CD14-positive monocyte (primary cell): ENCODE measurements at places on chromosomes 7 and 10.

DNA sequence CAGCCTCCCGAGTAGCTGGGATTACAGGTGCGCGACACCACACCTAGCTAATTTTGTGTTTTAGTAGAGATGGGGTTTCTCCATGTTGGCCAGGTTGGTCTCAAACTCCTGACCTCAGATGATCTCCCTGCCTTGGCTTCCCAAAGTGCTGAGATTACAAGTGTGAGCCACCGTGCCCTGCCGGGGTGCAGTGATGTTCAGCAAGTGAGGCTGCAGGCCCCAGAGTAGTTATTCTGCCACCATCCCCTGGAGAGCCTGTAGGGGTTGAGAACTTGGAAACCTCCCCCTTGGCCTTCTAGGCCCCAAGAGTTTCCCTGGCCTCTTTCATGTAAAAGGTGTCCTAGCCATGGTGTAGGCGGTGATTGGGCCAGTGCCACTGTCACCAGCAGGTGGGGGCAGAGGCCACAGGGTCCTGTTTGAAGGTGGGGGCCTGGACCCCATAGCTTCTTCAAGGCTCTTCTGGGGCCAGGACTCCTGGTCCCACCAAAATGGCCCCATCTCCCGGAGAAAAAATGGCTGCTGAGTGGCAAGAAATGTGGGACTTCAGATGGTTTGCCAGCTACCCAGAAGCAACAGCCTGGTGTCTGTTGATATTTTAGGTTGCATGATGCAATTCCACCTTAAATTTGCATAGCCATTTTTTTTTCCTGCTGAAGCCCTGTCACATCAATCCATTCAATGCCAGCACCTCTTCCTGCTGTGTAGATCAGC lies 25.5 kb upstream of the INMT start:
- no peak for DNase-seq

GRCh38 chr7:16801579-16801978 lies 3.2 kb downstream of the AGR2 start:
- no peak for DNase-seq

DNA sequence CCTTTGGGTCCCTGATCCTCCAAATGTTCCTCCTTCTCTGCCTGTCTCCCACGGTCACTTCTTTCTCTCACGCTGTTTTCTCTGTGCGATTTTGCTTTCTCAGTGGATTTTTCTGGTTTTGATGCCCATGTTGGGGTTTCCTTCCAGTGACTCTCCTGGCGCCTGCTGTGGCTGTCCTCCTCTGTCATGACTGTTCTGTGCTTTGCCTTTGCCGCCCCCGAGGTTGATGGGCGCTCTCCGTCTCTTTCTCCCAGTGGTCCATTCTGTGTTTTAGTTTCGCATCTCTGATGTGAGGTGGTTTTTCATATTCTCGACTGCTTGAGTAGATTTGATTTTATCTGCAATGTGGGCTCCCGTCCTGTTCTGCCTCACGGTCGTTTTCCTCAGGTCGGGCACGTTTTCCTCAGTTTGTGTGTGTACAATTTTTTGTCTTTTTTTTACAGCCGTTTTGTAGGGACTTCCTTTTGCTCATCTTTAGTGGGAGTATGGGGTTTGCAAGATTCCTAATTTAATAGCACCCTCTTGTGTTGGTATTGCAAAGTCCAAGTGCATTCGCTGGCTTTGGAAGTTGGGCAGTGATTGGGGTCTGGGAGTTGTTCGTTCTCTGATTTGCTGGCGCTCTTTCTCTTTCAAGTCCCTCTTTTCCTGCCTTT lies 100.0 kb downstream of the INPP5A start:
- DNase-seq, result peak; percentile 57

- DNase-seq, result no peak
Measured at GRCh38 chr10:62093863-62094291, 174.8 kb downstream of the RTKN2 start.

DNA sequence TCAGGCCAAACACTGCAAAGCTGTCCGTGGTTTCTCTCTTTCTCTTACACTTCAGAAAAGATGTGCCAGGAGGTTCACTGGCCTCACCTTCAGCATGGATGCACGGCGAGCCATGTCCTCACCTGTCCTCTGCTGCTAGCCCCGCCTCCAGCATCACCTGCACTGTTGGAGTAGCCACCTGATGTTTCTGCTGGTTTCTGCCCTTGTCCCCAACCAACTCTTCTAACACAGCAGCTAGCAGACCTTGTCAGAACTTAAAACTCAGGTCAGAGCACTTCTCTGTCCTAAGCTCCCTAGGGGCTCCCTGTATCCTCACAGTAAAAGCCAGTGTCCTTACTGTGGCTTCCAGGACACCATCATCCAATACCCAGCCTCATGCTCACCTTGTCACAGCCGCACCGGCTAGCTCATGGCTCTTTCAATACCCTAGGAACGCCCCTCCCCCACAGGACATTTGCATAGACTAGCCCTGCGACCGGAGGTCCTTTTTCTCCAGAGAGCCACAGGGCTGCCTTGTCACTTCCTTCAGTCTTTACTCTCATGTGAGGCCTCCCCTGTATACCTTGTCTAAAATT lies 15.2 kb downstream of the PALD1 start:
- DNase-seq, result no peak

DNA sequence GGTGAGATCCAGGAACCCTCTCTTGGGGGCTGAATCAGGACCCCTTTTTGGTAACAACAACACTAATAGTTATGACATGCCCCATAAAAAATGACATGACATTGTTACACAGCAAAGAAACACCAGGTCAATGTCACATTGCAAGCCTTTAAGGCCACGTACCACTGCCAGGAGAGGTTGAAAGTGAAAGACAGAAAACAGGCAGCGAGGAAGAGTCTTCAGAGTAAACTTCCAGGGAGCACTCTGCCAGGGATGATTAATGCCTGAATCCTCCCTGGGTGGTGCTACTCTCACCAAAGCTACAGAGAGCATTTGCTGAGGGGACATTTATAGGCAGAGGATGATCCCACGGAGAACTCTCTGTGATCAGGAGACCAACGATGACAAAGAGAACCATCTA lies 551.6 kb downstream of the CALN1 start:
- no peak for DNase-seq

DNA sequence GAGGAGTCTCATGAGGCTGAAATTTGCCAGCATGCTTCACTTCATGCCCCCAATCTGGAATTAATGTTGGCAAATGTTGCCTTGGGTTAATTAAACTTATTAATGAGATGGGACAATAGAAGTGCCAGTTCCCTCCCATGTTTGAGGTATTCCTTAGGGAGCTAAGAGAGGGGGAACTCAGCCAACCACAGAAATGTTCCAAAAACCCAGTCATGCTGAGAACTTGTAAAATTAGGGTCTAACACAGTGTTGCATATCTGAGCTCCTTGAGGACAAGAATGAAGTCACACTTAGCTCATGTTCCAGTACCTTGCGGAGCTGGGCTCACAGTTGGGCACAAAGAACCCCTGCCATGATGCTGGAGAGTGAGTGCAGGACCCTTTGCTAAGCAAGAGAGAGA lies 89.4 kb downstream of the OAT start:
- no peak for DNase-seq

- DNase-seq, result no peak
Measured at GRCh38 chr7:132440151-132440550, 136.1 kb downstream of the PLXNA4 start.

- no peak for DNase-seq
Measured at GRCh38 chr7:134060874-134061273, 66.3 kb upstream of the LRGUK start.

- DNase-seq, result no peak
Measured at GRCh38 chr10:124344266-124344590, 74.5 kb downstream of the OAT start.

DNA sequence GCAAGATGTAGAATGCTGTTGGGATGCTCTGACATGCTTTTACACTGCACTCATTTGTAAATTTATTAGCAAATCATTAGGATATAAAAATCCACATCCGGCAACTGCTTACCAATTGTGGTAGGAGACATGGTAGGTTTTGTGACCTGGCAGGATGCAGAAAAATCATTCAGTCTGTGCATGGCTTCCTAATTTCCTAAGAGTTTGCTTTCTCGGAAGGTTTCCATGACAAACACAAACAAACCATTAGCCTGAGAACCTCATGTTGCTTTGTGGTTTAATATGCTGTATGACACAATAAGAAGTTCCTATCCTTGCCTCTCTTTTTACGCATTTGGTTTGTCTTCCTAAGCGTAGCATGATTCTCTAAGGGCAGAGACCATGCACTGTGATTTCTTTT lies 14.7 kb upstream of the LMBR1 start:
- DNase-seq, result no peak

DNA sequence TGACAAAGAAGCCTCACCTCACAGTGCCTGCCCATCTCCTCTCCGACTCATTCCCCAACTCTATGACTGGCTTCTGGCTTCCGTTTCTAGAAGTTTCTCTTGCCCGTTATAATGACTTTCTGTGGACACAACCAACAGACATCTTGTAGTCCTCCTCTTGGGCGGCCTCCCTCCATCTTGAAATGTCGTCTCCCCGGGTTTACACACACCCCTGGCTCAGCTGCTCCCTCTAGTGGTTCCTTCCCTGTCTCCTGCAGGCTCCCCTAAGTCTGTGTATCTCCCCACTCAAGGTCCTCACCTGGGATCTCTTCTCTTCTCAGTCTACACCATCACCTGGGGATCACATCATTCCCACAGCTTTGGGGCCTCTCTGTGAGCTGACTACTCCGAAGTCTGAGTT lies 123.4 kb upstream of the NEBL start:
- no peak for DNase-seq

DNA sequence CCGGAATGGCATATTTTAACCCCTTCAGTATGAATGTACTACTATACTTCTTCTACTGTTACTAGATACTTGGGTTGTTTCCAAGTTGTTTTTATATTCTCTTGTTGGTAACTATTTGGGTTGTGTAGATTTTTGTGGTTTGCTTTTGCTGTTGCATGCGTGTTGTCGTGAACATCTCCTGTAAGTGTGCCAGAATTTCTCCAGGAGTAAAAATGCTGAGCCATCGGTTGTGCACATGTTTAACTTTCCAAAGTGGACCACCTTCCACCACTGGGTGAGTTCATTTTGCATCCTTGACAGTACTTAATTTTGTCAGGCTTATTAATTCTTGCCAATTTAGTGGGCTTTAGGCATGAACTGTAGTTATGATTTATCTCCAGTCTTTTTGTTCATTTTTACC lies 47.9 kb downstream of the CSGALNACT2 start:
- no peak for DNase-seq

DNA sequence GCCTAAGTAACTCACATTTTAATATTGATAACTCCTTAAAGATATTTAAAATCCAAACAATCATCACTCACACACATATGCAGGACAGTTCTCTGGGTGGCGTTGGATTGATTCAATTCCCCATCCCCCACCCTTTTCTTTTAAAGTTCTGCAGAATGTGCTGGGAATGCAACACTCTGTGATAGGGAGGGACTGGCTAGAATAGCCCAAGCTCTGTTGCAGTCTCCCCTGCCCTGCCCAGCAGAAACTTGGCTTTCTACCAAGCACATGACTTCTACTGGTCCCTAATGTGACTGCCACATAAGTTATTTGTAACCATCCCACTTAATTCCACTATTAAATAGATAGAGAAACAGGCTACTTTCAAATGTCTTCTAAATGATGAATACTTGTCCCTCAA lies 55.2 kb downstream of the TWIST1 start:
- DNase-seq, result no peak

DNA sequence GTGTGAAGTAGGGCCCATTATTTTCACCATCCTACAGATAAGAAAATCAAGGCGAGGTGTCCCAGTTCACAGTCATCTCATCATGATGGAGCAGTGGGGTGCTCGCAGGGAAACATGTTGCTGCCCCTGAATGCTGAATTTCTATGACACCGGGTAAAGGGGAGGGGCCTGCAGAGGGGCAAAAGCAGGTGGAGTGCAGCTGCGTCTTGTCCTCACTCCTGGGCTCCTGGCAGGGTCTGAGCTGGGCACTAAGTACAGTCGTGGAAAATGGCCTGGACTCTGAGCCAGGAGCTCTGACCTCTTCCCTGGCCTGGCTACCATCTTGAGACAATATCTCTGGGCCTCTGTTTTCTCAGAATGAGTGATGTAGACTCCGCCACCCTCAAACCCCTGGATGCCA lies 253.1 kb upstream of the PITRM1 start:
- DNase-seq, result no peak
